ENCODE measurements at places on chromosomes 6 and 20.

DNA sequence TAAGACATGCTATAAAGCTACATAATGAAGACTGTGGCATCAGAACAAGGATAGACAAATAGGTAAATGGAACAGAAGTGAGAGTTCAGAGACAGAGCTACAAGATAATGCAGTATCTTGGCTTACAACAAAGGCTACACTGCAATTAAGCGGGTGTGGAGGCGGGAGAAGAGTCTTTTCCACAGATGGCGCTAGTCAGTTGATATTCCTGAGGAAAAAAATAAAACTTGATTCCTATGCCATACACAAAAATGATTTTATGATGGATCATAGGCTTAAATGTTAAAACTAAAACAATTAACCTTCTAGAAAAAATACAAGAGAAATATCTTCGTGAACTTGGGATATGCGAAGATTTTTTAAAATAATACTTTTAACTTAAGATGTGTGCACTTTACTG, 31.0 kb downstream of the RIN2 start:
- DNase-seq = no peak

DNA sequence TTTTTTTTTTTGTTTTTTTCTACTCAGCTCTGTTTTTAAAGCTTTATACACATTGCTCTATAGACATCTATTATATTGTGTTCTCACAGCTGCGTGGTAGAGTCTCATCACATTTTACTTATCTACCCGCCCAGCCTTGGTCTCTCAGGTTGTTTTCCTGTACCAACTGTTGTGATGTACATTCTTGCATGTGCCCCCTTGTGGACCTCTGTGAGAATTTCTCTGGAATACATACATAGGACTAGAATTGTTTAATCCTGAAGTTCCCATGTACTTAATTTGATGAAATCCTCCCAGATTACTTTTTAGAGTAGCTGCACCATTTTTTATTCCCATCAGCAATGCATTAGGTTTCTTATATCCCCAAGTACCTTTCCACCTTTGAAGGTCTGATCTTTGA, 40.4 kb upstream of the TINAG start:
- no peak for DNase-seq

- no peak for DNase-seq
Measured at GRCh38 chr20:56278196-56278595, 29.7 kb downstream of the MC3R start.

DNA sequence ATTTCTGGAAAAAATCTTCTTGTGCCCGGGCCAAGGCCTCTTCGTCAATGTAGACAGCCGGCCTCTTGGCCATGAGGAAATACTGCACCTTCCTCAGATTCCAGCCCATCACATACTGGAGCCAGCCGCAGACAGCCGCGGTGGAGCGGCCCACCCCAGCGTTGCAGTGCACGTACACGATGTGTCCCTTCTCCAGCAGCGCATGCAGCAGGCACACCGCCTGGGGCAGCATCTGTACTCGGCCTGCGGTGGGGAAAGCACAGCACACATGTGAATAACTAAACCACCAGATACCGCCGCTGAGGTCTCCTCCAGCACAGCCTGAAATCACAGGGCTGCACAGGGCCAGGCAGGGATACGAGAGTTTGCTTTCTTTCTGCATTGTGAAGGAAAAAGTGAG, 107.9 kb downstream of the EPM2A start:
- DNase-seq = no peak

- no peak for DNase-seq
Measured at GRCh38 chr6:44829836-44830235, 442.3 kb downstream of the CDC5L start.

DNA sequence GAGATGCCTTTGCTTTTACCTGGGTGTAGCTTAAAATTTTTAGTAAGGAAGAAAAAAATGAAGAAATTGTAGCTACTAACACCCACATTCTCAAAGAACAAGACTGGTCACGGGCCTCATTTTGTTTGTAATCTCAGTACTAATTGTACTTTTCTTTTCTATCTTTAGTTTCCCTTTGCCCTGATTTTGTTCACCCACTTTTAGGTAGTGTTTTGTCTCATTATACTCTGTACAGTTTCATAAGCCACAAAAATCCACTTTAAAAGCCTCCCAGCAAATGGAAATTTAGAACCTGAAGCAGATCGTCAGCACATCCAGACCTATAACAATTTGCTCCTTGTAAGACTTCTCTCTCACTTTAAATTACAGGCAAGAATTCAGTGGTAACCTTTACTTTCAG, 43.3 kb downstream of the TP53INP2 start:
- DNase-seq = no peak

- no peak for DNase-seq
Measured at GRCh38 chr6:150894191-150894744, 28.8 kb downstream of the MTHFD1L start.

DNA sequence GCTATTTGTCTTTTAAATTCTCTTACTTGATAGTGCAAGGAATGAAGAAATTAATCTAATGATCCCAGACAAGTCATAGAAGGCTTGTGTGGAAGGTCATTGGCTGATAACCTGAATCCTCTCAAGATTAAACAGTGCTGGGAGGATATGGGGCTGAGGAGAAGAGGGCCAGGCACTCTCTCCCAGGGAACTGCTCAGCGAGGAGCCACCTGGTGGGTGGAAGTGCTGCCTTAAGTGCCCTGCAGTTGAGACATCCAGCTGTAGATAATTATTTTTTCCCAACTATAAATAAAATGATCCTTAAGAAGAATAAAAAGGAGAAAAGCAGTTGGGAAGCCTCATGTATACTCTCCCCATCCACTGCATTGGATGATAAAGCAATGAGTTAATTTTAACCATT, 47.9 kb downstream of the BTBD3 start:
- no peak for DNase-seq

DNA sequence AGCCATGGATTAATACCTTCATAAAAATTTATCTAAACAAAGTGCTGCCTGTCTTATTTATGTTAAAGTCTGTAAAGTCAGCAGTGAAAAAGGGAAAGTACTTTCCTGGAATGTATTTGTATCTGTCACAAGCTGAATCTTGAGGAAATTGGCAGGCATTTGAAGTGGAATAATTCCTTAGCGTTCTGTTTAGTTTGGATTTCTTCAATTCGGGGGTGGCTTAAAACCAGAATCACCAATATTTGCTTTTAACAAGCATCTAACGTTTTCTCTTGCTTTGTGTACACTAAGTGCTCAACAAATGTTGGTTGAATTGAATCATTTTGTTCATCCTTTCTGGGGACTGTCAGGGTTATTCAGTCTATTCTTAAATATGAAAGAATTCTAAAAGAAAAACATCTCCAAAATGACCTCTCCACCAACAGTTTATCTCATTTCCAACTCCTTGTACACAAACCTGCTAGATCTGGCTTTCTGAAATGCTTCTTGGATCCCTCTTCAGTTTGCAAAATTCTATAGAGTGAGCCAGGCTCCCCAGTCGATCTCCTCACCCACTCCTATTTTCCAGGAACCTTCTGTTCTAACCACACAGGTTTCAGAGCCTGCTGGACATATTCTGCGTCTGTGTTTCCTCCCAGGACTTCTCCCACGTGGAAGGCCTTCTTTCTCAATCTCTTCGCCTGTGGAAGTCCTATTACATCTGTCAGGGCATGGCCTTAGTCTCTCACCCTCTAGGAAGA, 2.0 kb upstream of the NPEPL1 start:
- no peak for DNase-seq

DNA sequence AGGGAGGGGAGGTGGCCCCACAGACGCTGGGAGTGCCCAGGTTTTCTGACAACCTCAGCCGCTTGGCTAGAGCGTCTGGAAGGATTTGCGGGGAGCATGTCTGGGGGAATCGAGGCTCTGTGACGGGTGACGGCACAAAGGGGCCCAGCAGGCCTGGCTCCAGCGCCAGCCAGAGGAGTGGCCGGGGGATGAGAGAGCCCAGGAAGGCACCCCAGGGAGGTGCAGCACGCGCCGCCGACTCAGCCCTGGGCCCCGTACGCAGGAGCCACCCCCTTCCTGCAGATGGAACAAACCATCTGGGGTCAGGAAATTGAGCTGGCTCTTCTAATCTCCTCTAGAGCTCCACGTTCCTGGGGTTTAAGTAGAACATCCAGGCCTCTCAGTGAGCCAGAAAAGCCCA, 5.9 kb upstream of the SLCO4A1 start:
- no peak for DNase-seq

GRCh38 chr6:51996296-51996947, 91.0 kb downstream of the PKHD1 start:
- DNase-seq = no peak

DNA sequence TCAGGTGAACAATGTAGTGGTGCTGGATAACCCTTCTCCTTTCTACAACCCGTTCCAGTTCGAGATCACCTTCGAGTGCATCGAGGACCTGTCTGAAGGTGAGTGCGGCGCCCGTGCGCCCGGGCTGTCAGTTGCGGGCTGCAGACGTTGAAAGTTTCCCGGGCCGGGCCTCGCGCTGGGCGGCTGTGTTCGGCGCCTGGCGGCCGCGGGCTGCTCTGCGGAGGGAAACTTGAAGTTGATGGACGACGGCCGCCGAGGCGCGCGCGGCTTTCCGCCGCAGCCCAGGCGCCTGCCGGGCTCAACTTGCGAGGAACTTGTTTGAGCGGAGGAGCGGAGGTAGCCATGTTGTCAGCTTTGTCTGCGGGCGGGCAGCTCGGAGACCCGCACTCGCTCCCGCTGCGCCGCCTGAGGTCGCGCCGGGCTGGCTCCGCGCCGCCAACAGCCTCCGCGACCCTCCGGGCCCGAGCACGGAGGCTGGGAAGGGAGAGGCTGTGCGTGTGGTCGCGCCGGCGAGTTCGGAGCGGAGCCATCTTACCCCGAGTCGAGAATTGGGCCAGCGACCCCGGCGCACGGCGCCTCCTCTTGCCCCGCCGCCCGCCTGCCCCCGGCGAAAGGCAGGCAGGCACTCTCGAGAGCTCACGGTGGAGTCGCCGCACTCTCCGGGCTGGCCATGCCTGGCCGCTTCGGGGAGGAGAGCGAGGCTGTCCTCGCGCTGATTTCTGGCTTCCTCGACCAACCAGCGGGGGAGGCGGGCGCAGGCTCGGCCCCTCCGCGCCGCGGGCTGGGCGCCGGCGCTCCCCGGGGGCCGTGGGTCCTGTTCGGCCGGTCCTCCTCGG, 691 bp downstream of the ASF1A start:
- DNase-seq = peak; percentile 79

DNA sequence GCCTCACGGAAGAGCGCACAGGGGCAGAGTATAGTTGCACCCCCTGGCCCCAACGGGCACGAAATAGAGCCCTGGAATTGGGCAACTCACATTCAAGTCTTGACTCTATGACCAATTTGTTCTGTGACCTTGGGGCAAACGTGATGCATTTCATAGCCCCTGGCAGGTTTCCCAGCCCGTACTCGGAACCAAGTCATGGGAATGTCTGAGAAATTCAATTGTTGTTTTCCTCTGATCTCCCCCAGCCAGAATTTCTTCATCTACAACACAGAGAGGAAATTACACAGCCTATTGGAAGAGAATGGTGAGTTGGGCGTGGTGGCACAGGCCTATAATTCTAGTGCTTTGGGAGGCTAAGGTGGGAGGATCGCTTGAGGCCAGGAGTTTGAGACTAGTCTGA, 322.3 kb upstream of the SULF2 start:
- DNase-seq = no peak

DNA sequence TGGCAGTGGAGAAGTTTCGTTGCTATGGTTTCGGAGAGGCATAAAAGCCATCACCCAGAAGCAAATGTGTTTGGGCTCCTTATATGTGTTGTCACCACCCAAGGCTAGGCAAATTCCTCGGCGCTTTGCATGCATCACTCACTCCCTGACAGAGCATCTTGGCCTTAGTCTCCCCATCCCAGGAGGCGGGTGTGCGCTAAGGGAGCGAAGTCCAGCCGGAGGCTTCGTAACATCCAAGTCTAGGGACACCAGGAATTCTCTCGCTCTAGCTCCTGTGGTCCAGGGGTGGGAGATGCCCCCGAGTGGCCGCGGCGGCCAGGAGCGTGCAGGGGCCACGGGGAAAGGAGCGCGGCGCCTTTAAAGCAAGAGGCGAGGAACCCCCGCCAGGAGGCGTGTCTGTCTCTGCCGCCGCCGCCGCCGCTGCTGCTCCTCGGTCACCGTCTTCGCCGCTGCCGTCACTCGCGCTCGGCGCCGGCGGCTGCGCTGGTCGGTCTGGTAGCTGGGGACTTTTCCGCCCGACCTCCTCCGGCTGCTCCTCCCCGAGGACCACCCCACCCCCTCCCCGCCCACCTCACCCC, at the start of gene GRIK2:
GRIK2 (plus strand) TSS at position 458 of the 578 bp plus-strand sequence.
- no peak for DNase-seq

DNA sequence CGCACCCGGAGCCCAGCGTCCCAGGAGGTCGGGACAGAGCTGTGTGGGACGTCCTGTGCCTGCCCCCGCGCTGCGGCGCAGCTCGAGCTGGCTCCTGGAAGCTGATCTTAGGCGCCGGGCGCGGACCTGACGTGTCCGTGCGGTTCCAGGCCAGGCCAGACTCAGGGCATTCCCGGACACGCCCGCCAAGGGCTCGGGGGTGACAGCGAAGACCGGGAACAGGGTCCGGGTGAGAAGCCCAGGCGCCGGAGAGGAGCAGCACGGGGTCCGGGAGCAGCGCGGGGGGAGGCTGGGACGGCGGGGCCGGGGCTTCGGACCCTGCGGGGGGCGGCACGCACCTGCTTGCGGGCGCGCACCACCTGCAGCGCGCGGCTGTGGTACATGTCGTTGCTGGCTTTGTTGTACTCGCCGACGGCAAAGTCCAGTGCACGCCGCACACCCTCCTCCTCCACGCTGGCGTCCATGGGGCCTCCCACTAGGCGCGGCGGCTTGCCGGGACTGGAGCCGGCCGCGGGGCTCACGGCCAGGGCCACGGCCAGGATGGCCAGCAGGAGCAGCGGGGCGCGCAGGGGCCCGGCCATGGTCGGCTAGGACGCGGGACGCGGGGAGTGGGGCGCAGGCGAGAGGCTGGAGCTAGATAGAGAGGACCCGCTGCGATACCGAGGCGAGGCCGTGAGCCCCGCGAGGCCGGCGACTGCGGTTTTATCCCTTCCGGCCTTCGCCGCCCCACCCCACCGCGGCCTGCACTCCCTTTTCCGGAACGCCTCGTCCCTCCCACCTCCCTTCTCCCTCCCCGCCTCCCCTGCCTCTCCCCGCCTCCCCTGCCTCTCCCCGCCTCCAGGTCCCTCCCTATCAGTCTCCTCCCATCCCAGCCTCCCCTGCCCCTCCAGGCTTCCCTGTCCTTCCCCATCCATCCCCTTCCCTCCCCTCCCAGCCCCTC, at the start of gene CST3:
CST3 (minus strand) TSS at position 674 of the 940 bp plus-strand sequence; CDS start at position 581, 93 bp downstream.
- DNase-seq = peak; percentile 95

GRCh38 chr6:39075010-39075686, 26.6 kb downstream of the GLP1R start:
- no peak for DNase-seq

- DNase-seq = peak; percentile 78
Measured at GRCh38 chr6:158706369-158706982, 56.6 kb downstream of the SYTL3 start.

All from Right ventricle myocardium superior (tissue), 1 donor.